ENCODE measurements at places on chromosomes 1 and 21.
A peak's percentile ranks its signal among the peaks of the same experiment; 100 is the strongest.

GRCh38 chr1:27379564-27380122 lies 3.5 kb downstream of the CD164L2 start:
- no peak for DNase-seq

DNA sequence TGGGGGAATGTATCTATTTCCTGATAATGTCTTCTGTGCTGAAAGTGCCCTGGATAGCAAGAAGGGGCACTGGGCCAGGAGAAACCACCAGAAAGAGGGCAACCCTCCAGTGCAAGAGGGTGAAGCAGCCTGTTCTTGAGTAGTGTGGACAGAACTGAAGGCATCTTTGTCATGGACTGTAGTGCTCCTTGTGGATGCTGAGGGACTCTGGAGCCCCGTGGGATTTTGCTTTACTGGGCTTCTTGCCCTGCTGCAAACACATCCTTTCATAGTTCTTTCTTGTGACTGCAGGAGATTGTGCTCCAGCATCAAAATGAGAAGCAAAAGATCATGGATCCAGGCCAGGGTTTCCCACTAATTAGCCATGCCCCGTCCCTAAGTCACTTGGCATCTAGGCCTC lies 300.6 kb downstream of the ZNF326 start:
- DNase-seq, result no peak

DNA sequence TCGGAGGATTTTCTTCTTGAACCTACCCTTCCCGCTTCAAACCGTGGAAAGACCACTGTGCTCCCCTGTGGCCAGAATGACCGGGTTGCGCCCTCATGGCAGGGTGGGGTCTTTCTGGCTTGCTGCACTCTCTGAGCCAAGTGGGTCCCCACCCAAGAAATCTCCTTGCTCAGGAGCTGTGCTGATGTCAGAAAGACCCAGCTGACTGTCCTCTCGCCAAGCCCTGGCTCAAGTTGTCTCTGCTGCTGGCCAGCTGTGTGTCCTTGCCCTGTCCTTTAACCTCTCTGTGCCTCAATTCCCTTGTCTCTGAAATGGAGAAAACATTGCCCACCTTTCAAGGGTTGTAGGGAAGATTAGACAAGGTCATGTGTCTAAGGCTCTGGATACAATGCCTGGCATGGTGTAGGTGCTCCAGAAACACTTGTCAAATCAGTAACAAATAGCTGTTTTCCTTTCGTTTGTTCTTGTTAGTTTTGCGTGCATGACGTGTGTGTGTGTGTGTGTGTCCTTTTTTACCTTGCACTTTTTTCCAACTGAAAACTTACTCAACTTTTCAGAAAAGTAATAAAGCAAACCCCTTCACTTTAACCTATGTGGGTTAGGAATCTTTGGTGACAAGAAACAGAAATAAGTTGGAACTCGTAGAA lies 41.1 kb upstream of the RPL11 start:
- no peak for DNase-seq

GRCh38 chr1:230170153-230170547 lies 103.1 kb downstream of the GALNT2 start:
- DNase-seq, result no peak

DNA sequence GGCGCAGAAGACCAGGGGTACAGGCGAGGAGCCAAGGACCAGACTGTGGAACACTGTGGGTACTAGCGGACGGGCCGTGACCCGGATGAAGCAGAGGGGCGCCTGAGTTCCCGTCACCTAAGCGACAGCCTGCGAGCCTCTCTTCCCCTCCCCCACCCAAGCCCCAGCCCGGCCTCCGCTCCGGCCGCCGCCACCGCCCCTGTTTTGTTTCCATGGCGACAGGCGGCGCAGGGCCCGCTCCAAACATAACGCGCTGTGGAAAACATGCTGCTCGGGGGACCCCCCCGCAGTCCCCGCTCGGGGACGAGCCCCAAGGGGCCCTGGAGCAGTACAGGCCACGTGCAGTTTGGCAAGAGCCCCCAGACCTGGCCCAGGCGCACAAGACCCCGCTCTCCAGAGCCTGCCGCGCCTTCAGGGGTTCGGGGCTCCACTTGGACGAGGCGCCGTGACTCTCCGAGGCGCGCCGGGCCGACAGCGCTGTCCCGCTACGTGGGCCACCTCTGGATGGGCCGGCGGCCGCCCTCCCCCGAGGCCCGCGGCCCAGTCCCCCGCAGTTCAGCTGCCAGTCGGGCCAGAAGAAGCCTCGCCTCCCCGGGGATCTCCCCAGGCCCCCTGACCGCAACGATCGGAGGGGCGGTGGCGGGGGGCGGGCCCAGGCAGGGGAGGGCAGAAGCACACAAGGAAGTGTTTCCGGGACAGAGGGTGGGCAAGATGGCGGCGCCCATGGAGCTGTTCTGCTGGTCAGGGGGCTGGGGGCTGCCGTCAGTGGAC lies at the start of gene MTX1:
MTX1 (plus strand) TSS at position 155 of the 771 bp plus-strand sequence; CDS start at position 265, 110 bp downstream.
- DNase-seq, result peak; percentile 90

GRCh38 chr1:200774735-200775444 lies 36.2 kb downstream of the CAMSAP2 start:
- DNase-seq, result no peak

DNA sequence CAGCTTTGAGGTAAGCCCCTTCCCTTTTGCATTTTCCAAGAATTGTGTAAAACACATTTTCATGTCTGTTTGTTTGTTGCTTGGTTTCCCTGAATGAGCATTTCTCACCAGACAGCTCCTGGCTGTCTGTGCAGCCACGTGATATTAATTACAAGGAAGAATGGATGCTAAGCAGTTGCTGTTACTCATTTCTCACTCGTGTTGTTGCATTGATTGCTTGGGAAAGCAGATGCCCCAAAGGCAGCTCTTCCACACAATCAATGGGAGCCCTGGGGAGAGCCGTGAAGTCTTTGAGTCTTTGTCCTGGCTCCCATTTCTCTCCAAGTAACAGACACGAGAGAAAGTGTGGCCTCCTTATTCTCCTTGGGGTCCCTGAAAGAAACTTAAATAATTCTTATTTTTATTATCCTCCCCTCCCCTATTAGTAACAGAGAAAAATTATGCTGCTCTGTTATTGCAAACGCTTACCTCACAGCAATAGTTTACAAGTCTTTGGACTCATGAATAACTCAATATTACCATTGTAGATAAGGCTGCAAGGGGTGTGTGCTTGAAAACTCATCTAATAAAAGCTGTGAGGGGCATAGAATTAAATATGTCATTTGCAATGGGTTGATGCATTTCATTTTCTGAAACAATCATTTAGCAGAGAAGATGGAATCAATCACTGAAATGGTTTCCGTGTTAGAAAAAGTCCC lies 127.7 kb upstream of the CAMK1G start:
- no peak for DNase-seq

DNA sequence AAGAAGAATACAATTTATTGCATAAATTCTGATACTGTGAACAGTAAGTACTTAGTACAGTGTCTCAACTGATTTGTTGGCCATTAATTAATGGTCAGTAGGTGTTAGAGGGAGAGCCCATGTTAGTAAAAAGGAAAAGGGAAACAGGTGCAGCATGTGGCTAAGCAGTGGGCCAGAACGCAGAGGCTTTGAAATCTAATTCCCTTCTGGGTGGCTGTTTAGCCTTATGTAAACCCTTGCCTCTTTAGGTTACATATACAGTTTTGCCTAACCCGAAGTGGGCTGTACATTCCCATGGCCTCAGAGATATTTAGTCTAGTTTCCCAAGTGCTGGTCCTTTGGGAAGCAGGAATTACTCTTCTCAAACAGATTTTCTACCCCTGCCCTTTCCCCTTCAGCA lies 43.5 kb upstream of the BCL9 start:
- DNase-seq, result no peak

DNA sequence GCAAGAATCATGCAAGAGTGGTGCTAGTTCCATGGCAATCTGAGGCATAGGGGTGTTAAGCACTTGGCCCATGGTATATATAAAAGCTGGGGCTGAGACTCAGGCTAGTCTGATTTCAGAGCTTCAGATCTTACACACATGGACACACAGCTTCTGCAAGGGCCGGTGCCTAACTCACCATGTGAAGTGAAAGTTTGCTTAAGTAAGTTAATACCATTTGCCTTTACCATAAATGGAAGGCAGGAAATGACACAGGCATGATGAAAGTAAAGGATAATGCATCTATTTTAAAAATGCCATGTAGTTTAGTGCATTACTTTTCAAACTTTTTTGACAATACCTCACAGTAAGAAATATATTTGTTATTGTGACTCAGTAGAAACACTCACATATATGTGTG lies 122.6 kb downstream of the KCNJ6 start:
- DNase-seq, result no peak

DNA sequence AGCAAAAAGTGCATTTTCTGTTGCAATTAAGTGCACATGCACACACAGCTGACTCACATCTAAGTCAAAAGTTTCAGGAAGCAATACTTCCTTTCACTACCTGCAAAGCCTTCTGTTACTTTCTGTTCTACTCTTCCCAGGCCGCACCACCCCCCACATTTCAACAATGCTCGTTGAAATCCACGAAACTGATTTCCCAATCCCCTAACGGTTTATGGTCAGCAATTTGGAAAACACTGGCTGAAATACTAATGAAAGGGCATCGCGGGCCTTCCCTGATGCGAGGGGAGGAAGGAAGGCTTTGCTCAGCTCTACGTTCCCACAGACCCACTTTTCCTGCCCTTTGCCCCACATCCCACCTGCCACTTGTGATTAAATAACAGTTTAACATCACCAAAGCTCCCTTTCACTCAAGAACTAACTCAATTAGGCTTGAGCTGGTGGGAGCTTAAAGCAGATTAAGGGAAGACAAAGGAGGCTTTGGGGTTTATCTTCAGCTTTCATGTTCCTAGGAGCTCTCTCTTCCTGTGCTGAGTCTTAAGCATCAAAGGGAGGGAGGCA lies 243.2 kb upstream of the RAB4A start:
- DNase-seq, result no peak

GRCh38 chr1:155117610-155118009 lies 10.1 kb upstream of the EFNA1 start:
- DNase-seq, result no peak

DNA sequence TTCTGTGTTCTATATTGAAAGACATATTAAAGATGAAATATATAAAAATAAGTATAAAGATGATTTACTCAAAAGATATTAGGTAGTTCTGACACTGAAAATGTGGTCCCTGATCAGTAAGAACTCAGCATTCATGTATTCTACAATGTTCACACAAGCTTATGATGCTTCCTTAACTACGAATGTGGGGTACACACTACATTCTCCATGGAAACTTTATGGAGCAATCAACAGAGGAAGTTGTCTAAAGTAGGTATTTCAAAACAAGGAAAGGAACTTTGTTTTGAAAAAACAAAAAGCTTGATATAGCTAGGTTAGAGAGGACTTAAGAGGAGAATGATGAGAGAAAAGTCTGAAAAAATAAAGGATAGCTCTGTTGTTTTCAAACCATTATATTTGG lies 119.7 kb upstream of the RGS18 start:
- no peak for DNase-seq

GRCh38 chr1:40820911-40821693 lies 37.5 kb downstream of the KCNQ4 start:
- DNase-seq, result no peak

- DNase-seq, result no peak
Observed at GRCh38 chr1:10557714-10558113, 83.0 kb downstream of the PEX14 start.

GRCh38 chr1:99748419-99748818 lies 18.0 kb downstream of the FRRS1 start:
- DNase-seq, result no peak

DNA sequence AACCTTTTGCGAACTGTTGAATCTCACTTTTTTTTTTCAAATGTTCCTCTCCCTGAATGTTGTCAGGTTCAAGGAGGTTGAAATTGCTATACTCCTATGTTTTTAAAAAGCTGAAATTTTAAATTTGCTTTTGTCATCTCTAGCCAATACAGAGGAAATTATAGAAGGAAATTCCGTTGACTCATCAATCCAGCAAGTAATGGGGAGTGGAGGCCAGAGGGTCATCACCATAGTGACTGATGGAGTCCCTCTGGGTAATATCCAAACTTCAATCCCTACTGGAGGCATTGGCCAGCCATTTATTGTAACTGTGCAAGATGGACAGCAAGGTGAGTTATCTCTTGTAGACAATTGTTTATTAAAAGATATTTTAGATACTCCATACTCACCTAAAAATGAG lies 36.3 kb downstream of the GABPB2 start:
- no peak for DNase-seq

DNA sequence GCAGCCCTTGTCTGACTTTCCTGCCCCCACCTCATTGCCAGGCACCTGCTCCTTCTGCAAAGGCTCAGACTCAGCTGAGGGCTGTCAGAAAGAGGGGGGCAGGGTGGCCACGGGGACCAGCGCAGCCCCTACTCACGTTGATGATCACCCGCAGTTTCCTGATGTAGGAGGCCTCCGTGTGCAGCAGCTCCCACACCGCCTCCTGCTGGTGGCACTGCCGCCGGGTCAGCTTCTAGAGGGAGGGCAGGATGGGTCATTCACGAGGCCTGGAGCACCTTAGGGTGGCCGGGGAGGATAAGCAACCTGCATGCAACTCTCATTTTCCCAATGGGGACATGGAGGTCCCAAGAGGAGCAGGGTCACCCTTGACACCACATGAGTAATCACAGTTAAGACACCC lies 6.4 kb upstream of the TNFRSF25 start:
- no peak for DNase-seq

GRCh38 chr1:85411567-85412305 lies 53.2 kb downstream of the DDAH1 start:
- no peak for DNase-seq

DNA sequence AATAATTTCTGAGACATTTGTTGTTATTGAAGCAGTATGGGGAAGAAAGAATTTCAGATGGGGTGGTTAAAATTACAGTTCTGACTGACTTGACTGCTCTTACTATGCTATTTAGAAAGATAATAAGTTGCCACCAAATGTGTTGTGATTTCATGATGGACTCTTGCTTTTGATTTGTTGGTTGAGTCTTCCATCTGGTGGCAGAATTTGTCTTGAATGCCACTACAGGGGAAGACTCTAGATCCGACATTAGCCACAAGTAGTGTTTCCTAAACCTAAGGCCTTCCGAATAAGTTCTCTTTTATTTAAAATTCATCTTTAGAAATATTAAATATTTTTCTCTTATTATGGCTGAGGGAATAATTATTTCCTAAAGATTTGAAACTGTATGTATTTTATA lies 190.9 kb upstream of the ADGRL4 start:
- no peak for DNase-seq

GRCh38 chr1:170927955-170928840 lies 7.1 kb upstream of the MROH9 start:
- DNase-seq, result no peak

GRCh38 chr1:53330819-53331218 lies 2.9 kb upstream of the LRP8 start:
- DNase-seq, result no peak

- DNase-seq, result no peak
Observed at GRCh38 chr1:186421446-186421845, 39.5 kb downstream of the PDC start.

GRCh38 chr1:202162047-202162417 lies 1.6 kb upstream of the PTPN7 start:
- DNase-seq, result no peak

GRCh38 chr1:223010582-223011504 lies 132.2 kb downstream of the TLR5 start:
- no peak for DNase-seq

GRCh38 chr21:14124266-14124665 lies 86.5 kb downstream of the LIPI start:
- no peak for DNase-seq

Measured in GM12892 (cell line).